Renal cortex interstitium (tissue), 15 donors: ENCODE measurements at places on chromosomes 3 and 15. TPM values are rescaled to one million over a fixed set of nuclear protein-coding genes. Genes with fewer than 3 reads are reported as not detected.

- no peak for DNase-seq
These were observed 14.8 kb upstream of the FRMD4B start for GRCh38 chr3:69400683-69401082.

Gene UPK1B
- 3.5 TPM for polyA plus RNA-seq

Gene ERICH6
- 0.78 TPM for polyA plus RNA-seq

Gene WNT5A
- 31.6 TPM for polyA plus RNA-seq

GRCh38 chr3:14305324-14305723, 97.1 kb upstream of the SLC6A6 start:
- no peak for DNase-seq
